ENCODE measurements at places on chromosomes 4 and X.

DNA sequence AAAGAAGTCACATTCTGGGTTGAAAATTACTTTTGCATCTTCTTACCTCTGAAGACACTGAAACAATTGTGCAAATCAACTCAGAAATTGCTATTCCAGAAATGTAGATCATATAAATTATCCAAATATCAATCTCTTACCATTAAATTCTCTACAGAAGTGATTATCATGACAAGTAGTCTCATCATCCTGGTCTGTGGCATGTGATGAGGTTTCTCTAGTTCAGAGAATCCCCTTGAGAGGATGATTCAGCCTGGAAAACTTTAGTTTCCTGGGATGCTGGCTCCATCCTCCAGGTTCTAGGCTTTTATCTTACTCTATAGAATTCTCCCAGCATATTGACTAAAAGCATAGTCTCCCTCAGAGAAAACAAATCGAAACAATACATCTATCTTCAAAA, 76.2 kb upstream of the S100G start:
- DNase-seq = no peak

DNA sequence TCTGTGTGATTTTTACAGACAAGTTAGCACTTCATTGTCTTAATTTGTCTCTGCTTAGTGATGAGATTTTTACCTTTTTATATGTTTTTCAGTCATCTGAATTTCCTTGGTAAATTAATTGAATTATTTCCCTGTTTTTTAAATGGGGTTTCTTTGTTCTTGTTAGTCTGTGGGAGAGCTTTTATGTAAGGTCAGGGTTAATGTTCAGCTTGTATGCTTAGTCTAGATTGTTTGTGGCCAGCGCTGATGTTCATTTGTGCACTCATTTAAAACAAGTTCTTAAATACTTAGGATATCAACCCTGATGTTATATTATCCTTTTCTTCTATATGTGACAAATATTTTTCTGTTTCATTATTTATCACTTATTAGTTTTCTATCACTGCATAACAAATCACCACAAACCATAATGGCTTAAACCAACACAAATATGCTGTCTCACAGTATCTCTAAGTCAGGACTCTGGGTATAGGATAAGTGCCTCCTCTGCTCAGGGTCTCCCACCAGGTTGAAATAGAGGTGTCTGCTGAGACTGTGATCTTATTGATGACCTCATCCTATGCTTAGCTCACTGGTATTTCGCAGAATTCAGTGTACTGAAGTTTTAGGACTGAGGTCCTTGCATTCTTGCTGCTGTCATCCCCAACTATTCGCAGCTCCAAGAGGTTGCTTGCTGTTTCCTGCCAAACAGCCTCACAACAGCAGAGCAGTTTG, 53.2 kb downstream of the ATP10D start:
- no peak for DNase-seq

DNA sequence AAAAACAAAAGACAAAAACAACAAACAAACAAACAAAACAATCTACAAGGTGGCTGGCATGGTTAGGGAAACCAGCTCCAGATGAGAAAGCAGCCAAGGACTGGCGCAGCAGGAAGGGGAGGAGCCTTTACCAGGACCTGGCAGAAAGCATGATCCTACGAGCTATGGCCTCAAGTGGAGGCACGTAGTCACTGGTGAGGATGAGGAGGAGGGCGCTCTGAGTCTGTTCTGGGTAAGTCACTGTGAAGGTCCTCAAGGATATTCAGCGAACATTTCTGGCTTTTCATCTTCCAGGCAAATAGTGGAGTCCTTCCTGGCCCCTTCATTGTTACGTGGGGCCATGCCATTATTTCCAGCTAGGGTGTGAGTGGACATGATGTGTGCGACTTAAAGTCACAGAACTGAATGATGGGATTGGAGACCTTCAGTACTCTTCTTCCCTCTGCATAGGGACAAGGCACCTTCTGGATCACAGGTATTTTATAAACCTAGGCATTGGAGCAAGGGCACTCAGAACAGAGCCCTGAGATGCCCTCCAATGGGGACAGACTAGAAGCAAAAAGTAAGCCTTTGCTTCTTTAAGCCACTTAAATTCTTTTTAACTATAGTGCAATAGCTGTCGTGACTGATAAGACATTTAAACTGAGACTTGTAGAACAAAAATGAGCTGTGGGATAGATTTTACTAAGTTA, 771.3 kb downstream of the RAB28 start:
- no peak for DNase-seq

GRCh38 chr4:107147873-107148272, 111.8 kb upstream of the DKK2 start:
- DNase-seq = no peak

DNA sequence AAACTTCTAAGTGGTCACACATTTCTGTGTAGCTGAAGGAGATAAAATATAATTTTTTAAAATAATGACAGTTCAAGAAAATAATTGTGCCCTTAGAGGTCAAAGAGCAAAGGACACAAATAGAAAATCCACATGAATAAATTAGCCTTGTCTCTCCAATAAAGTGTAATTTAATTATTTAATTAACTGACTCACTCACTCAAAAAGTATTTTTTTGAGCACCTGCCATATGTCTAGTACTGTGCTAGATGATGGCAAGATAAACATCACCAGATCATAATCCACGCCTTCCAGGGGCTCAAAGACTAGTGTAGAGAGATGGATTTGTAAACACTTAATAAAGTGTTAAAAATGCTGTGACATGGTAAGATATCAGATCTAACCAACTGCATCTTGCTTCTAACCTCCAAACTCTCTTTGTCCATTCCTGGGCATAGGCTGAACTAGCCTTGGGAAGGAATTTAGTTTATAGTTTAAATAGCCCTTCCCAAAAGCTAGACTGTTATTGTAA, 112.5 kb downstream of the SCLT1 start:
- DNase-seq = no peak

GRCh38 chrX:18490806-18491555, 65.6 kb downstream of the CDKL5 start:
- DNase-seq = no peak

DNA sequence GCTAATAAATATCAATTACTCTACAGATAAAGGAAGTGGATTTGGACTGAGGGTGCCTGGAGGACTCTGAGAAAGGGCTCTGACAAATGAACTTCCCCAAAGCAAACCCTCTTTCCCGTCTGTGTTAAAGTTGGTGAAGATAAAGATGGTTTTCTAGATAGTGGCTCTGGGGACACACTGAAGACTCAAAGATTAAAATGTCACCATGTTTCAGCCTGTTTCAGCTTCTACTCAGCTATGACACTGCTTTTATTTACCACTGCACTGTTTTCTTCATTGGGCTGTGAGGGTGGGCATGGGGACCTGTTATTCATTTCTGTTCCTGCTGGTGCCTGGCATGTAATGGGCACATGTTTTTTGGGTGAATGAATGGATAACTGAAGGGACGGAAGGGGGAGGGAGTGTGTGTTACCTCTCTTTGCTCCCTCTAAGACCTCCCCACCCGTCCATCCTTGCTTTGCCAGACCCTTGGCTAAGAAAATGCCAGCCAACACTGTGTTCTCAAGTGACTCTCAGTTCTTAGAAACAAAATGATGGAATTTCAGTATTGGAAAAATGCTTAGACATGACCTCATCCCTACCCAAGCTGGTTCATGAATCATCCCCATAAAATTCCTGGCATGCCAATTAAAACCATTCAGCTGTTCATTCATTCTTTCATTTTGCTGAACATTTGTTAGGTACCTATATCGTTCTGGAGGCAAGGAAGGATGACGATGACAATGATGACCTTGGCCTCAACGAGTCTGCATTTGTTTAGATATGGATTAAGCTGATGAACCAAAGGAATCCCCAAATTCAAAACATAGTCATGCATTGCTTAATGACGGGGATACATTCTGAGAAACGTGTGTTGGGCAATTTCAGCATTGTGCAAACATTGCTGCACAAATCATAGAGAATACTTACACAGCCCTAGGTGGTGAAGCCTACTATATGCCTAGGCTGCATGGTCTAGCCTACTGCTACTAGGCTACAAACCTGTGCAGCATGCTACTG, 13.4 kb upstream of the STK32B start:
- DNase-seq = no peak

DNA sequence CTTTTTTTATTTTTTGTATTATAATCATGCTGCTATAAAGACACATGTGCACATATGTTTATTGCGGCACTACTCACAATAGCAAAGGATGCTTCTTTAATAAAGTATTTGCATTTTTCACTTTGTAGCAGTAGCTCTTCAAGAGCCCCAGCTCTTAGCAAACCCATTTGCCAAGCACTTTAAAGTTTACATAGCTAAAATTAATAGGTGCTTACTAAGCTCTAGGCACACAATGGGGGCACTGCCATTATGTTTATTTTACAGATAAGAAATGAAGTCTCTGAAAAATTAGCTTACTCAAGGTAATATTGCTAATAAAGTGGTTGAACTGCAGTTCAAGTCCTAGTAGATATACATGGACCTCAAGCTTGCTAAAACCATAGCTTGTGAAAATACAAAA, 230.3 kb upstream of the ARHGAP24 start:
- DNase-seq = no peak

GRCh38 chr4:156954587-156954986, 17.0 kb downstream of the PDGFC start:
- DNase-seq = no peak

Measured in HuH-7.5 (cell line).